ENCODE measurements at places on chromosomes 16 and 17.

GRCh38 chr17:66945147-66945835, 19.2 kb upstream of the CACNG4 start:
- DNase-seq, result no peak

GRCh38 chr16:88761830-88762229, 23.2 kb downstream of the PIEZO1 start:
- no peak for DNase-seq

DNA sequence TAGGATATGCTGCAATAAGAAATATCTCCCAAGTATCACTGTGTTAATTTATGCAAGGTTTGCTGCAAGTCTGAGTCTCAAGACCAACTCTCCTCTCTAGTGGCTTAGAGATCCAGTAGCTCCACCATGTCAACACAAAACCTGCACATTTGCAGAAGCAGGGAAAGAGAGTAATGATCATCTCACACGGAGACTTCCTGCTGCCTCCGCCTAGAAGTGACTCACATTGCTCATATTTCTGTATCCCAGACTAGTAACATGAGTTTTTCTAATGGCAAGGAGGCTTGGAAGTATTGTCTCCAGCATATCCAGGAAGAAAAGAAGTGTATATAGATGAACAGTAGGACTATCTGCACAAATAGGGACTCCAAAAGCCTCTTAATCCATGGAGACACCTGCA, 15.0 kb upstream of the IRX6 start:
- DNase-seq, result no peak

- no peak for DNase-seq
Observed at GRCh38 chr17:372157-373152, 19.8 kb upstream of the RPH3AL start.

DNA sequence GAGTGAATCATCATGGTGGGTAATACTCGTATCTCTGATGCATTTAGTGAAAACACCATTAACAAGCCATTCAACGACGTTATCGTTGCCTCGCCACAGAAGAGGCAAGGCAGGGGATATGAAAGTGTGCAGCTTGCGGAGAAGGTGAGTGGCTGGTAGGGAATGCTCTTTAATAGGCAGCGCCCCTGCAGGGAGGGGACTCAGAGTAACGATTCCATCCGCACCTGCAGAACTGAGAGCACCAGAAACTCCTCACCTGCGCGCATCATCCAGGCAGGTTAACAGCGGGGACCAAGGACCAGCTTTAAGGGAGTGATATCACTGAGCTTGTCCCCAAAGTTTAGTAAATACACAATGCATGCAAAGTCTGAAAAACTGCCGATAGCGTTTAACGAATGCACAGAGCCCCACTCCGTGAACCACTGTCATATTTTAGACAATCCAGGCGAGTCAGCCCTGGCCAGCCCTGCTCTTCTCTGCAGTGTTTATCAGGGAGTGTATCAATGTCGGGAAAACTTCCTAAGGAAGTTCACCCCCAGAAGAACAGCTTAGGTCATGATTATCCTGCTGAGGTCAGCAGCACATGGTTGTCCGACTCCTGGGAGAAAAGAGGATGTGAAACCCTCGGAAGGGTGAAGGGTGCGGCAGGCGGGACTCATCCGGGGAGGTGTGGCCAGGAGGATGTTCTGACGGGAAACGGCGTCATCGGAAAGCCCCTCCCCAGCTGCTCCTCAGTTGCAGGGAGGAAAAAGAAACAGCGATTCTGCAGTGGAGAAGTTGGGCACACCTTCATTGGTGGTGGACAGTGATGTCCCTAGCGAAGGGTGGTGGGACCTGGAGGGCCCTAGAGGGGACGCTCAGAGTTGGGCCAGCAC, 68.5 kb upstream of the DNAH17 start:
- DNase-seq, result peak; percentile 53

DNA sequence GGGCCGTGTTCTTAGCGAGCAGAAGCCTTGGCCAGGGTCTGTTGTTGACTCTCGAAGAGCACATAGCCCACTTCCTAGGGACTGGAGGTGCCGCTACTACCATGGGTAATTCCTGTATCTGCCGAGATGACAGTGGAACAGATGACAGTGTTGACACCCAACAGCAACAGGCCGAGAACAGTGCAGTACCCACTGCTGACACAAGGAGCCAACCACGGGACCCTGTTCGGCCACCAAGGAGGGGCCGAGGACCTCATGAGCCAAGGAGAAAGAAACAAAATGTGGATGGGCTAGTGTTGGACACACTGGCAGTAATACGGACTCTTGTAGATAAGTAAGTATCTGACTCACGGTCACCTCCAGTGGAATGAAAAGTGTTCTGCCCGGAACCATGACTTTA, 18.5 kb downstream of the RSPRY1 start:
- no peak for DNase-seq

GRCh38 chr16:1487395-1488053, 1.2 kb downstream of the PTX4 start:
- DNase-seq, result no peak

DNA sequence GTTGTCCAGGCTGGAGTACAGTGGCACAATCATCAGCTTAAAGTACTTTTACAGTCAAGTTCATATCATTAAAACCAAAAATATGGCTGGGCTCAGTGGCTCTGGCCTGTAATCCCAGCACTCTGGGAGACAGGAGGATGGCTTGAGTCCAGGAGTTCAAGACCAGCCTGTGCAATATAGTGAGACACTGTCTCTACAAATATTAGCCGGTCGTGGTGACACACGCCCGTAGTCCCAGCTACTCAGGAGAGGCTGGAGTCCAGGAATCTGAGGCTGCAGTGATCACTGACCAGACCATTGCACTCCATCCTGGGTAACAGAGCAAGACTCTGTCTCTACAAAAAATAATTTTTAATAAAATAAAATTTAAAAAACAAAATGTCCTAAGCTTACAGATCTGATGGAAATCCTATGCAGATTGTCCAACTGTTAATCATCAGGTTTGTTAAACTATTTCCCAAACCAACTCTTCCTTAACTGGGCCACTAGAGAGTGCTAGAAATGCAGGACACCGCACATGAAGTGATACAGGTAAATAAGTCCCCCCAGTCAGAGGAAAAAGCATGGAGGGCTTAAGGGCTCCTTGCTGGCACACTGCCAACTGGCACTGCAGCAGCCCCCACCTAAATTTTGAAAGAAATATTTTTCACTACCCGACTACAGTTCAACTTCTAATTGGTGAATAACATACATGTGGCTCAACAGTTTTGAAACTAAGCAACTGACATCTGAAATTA, 2.8 kb downstream of the USP22 start:
- no peak for DNase-seq

DNA sequence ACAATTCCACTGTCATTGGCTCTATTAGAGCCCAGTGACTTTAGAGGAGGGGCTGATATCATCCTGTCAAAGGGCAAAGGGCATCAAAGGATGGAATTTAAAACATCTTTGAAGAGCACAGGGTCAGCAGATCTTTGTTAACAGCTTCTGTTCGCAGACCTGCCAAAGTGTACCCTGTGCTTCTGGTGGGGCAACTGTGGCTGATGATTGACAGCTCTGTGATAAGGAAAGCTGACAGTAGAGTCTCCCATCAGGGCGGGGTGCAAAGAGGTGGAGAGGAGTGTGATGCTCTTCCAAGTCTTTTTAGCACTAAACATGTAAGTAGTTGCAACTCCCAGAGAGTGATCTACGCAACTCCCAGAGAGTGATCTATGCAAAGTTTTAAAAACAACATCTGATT, 742.1 kb upstream of the SOX9 start:
- no peak for DNase-seq

DNA sequence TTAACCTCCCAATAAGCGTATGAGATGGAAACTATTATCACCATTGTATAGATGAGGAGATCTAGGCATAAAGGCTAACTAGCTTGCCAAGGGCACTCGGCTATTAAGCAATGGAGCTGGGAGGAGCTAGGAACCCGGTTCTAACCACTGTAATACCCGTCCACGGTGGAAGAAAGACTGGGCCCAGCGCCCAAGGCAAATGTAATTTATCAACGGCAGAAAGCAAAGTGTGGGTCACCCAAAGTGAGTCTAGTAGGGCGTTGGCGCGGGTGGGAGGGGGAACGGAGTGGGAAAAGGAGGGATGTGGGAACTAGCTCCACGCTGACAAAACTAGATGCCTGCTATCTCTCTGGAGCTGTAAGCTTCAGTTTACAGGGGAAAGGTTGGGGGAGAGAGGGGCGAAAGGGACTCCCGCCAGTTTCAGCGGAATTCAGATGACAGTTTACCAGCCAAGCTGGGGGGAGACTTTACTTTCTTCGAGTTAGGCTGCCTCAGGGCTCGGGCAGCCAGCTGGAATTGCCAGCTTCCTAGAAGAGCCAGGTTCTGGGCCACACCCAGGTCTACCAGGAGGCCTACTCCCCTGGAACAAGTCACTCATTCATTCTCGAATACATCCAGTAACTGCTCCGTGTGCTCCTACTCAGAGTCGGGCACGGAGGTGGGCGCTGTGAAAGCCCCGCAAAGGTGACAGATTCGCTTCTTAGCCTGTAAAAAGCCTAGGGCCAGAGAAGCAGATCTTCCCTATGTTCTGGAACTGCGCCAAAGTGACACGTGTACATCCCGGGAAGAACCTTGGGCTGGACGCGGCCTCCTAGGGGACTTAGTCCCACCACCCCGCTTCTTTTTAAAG, 837 bp downstream of the LRRC59 start:
- no peak for DNase-seq

GRCh38 chr16:72561-73548, at the start of gene RHBDF1:
RHBDF1 (minus strand) TSS chr16:72631; CDS start chr16:65015, 7,616 bp downstream.
- no peak for DNase-seq
